Smooth muscle cell of trachea (primary cell): ENCODE measurements at places on chromosomes 4 and X. TPM values are rescaled to one million over a fixed set of nuclear protein-coding genes. Genes with fewer than 3 reads are reported as not detected.

The HTN3 gene
- total RNA-seq, result not detected in 2 replicates

The RASL11B gene
- total RNA-seq, result under 0.01 and 0.66 TPM in 2 replicates

The P2RY8 gene
- total RNA-seq, result not detected in 2 replicates

The FAM9B gene
- total RNA-seq, result not detected in 2 replicates

The CT45A10 gene
- total RNA-seq, result not detected in 2 replicates

The XAGE2 gene
- total RNA-seq, result not detected in 2 replicates

The ANK2 gene
- 104 and 206 TPM in 2 replicates for total RNA-seq
